ENCODE measurements at places on chromosomes 5 and 9. TPM values are rescaled to one million over a fixed set of nuclear protein-coding genes. Genes with fewer than 3 reads are reported as not detected.

RABGAP1 gene
- polyA plus RNA-seq: 7.4 TPM

TIMD4 gene
- 11.5 TPM for polyA plus RNA-seq

OSMR gene
- 6.6 TPM for polyA plus RNA-seq

IL17B gene
- 0.30 TPM for polyA plus RNA-seq

RORB gene
- 0.02 TPM for polyA plus RNA-seq

PGM5 gene
- polyA plus RNA-seq: 8.9 TPM

RASA1 gene
- polyA plus RNA-seq: 13.7 TPM

GFI1B gene
- 0.20 TPM for polyA plus RNA-seq

C5orf46 gene
- polyA plus RNA-seq: not detected

SIT1 gene
- 71.7 TPM for polyA plus RNA-seq

ARHGEF28 gene
- 1.5 TPM for polyA plus RNA-seq

PIP5K1B gene
- polyA plus RNA-seq: 1.5 TPM

GRCh38 chr5:126794157-126794828 is 17.4 kb downstream of the LMNB1 start:
- H3K36me3 ChIP-seq: no peaks in the 10 kb centered on the region
- DNase-seq: no peak
- peak overlapping the region; percentile 52 for H3K27ac ChIP-seq
- no peak overlapping the region for H3K4me3 ChIP-seq
- H3K4me1 ChIP-seq: peaks cover 8% of the 10 kb centered on the region

DNA sequence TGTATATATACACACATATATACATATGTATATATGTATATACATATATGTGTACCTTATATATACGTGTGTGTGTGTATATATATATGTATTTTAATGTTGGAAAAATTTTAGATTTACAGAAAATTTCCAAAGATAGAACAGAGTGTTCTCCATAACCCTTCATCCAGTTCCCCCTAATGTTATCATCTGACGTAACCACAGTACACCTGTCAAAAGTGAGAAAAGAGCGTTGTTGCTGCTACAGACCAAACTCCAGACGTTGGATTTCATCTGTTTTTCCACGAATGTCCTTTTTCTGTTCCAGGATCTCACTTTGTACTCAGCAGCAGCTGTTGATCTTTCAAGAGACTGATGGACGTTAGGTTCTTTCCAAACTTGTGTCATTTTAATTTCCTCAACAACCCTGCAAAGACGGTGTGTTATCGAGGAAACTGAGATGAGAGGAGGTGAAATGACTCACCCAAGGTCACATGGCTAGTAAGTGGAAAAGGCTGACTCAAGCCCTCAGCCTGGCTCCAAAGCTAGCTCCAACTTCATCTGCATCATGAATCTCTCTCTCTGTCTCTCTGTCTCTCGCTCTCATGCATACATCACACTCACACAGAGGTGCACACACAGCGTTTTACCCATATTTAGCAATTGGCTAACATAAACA is 17.0 kb upstream of the NTNG2 start:
- peaks cover 81% of the 10 kb centered on the region for H3K27me3 ChIP-seq
- H3K36me3 ChIP-seq: no peaks in the 10 kb centered on the region
- peaks cover 7% of the 10 kb centered on the region for H3K4me1 ChIP-seq
- H3K27ac ChIP-seq: no peak overlapping the region
- DNase-seq: no peak
- no peak overlapping the region for H3K4me3 ChIP-seq

GRCh38 chr5:31854181-31855133 is 215.5 kb downstream of the PDZD2 start:
- H3K27me3 ChIP-seq: no peaks in the 10 kb centered on the region
- no peaks in the 10 kb centered on the region for H3K36me3 ChIP-seq
- H3K27ac ChIP-seq: no peak overlapping the region
- peak overlapping the region; percentile 67 for H3K4me3 ChIP-seq

- H3K4me1 ChIP-seq: no peaks in the 10 kb centered on the region
- no peak for DNase-seq
- H3K27me3 ChIP-seq: no peaks in the 10 kb centered on the region
- H3K36me3 ChIP-seq: no peaks in the 10 kb centered on the region
- no peak overlapping the region for H3K4me3 ChIP-seq
Measured at GRCh38 chr5:144468571-144468970, 297.9 kb downstream of the KCTD16 start.

DNA sequence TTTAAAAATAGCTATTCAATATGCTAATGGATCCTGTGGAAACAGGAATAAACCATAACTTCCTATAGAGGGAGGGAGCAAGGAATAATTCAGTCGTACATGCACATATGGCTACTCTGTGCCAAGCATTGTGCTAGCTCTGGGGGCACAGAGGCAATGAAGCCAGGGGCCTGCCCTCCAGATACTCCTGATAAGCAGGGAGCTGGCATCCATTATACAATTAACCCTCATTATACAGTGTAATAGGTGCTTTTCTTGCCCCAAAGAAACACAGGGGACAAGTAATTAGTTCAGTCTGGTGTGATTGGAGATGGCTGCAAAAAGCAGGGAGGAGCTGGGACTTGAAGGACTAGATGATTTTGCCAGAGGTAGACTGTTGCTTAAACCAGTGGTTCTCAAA is 200.4 kb downstream of the SREK1 start:
- no peak overlapping the region for H3K4me3 ChIP-seq
- H3K4me1 ChIP-seq: no peaks in the 10 kb centered on the region
- H3K36me3 ChIP-seq: no peaks in the 10 kb centered on the region
- H3K27me3 ChIP-seq: no peaks in the 10 kb centered on the region
- no peak overlapping the region for H3K27ac ChIP-seq

DNA sequence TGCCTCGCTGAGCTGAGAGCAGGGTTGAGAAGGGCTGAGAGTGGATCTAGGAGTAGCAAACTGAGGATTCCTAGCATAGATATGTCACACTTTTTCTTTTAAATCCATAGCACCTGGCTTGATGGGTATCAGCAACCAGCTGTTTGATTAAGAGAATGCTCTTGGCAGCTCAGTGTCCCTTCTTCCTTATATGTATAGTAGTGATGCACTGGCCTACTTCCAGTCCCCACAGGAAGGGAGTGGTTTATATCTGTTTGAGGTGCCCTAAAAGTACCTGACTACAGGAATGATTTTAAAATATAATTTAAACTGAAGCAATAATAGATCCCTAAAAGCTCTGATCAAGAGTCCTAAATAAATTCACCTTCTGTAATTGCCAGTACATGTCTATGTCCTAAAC is 546.8 kb upstream of the ZNF608 start:
- no peak overlapping the region for H3K27ac ChIP-seq
- peaks cover 16% of the 10 kb centered on the region for H3K4me1 ChIP-seq
- no peak overlapping the region for H3K4me3 ChIP-seq
- no peaks in the 10 kb centered on the region for H3K27me3 ChIP-seq
- H3K36me3 ChIP-seq: no peaks in the 10 kb centered on the region

GRCh38 chr5:102666164-102666946 is 88.8 kb upstream of the PAM start:
- no peaks in the 10 kb centered on the region for H3K36me3 ChIP-seq
- H3K4me3 ChIP-seq: no peak overlapping the region
- no peak for DNase-seq
- H3K4me1 ChIP-seq: no peaks in the 10 kb centered on the region

DNA sequence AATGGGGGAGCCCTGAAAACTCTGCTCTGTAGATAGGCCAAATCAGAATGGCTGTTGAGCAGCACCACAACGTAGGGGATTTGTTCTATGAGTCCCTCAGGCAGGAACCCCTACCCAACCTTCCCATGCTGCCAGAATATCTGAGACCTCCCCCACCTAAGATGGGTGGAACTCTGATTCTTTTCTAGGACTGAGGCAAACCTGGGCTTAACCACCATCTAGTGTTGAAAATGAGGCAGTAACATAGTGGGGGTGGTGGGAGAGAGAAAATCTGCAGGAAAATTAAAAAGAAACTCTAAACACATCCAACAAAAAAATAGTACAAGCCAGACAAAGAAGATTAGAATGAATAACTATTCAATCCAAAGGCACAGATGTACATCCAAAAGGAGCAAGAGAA is 228.4 kb downstream of the ATPSCKMT start:
- no peak overlapping the region for H3K27ac ChIP-seq
- no peak overlapping the region for H3K4me3 ChIP-seq
- no peaks in the 10 kb centered on the region for H3K4me1 ChIP-seq
- no peak for DNase-seq
- no peaks in the 10 kb centered on the region for H3K36me3 ChIP-seq

- no peak overlapping the region for H3K27ac ChIP-seq
- H3K4me3 ChIP-seq: no peak overlapping the region
- H3K27me3 ChIP-seq: no peaks in the 10 kb centered on the region
- DNase-seq: no peak
- H3K4me1 ChIP-seq: no peaks in the 10 kb centered on the region
Measured at GRCh38 chr9:77903666-77904285, 127.8 kb downstream of the GNAQ start.

DNA sequence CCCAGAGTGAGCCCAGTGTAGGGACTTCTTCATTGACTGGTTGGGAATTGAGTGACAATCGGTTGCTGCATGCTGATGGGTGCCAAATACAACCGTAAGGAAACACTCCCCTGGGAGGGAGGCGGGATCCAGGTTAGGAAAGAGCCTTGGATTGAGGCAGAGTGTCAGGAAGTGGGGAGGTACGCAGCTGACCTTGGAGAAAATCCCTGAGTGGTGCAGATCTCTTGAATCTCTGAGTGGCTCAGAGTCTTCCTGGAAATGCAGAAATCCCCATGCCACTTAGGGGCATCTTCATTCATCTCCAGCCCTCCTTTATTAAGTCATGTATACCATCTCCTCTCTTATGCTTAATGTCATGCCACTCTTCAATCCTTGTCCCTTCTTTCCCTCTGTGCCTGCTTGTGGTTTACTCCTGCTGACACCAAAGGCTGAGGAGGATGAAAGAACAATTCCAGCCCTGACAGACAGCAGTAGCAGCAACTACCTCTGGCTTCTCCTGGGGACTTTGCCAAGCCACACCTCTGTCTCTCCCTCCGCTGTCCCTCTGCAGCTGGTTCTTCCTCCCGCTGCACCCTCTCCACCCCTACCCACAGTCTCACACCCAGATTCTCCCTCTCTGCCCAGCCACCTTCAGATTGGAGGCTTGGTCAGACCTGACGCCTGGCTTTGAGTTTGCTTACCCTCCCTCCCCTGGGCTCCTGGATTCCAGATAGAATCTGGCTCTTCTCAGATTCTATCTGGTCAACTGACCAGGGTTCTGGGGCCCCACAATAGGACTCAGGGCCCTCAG is 14.1 kb upstream of the LCP2 start:
- peak overlapping the region; percentile 67 for H3K27ac ChIP-seq
- no peaks in the 10 kb centered on the region for H3K36me3 ChIP-seq

DNA sequence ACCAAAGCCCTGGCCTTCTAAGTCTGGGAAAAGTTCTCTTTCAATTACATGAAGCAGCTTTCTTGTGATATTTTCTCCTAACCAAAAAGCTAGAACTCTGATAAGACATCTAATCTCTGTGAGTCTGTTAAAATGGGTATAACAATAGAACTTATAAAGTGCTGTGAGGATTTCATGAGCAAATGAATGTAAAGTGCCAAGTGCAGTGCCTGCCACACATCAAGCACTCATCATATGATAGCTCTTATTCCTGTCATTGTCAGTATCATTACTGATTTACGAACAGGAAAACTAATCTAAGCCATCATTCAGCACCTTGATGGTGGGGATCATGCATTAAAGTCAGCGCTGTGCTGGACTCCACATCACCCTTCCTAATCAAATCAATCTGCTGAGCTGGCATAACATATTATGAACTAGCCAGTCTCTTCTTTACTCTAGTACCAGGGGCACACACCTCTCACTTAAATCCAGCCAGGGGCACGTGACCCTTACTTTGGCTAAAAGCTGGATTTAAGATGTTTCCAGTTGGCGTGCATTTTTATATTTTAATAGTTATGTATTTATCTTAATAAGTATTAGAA is 37.3 kb downstream of the YIPF5 start:
- no peaks in the 10 kb centered on the region for H3K36me3 ChIP-seq
- no peak for DNase-seq
- H3K27ac ChIP-seq: no peak overlapping the region
- no peak overlapping the region for H3K4me3 ChIP-seq
- H3K27me3 ChIP-seq: no peaks in the 10 kb centered on the region

DNA sequence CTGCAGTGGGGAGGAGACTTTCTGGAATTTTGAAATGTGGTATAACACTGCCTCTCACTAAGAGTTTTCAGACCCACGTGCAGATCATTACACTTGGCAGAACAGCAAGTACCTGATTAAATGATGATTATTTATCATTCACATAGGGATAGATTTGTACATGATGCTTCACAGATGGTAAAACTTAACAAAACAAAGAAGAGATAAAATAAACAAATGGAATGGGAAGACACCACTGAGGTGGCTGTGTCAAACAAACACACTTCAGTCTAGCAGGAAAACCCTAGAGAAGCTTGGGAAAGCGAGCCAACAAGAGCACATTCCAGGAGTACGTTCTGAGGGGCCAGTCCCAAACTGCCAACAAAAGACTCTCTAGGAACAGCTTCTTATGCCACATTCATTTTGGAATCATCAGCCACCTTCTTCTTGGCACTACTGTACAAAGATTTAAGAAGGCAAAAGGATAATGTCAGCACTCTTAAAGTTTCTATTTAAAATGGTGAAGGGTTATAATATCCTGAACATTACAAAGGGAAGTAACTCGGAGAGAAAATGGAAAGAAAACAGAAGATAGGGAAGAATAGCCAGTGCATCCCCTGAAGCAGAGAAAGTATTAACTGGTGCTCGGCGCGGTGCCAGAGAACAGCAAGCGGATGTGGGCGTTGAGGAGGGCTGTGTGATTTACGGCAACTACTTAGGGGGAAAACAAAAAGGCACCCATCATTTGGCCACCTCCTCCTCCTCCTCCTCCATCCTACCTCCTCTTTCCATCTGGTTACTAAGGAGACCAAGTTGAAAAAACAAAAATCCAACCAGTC is 1.6 kb downstream of the MED27 start:
- H3K4me1 ChIP-seq: peaks cover 49% of the 10 kb centered on the region
- no peak overlapping the region for H3K27ac ChIP-seq
- H3K27me3 ChIP-seq: no peaks in the 10 kb centered on the region
- no peaks in the 10 kb centered on the region for H3K36me3 ChIP-seq
- DNase-seq: no peak

DNA sequence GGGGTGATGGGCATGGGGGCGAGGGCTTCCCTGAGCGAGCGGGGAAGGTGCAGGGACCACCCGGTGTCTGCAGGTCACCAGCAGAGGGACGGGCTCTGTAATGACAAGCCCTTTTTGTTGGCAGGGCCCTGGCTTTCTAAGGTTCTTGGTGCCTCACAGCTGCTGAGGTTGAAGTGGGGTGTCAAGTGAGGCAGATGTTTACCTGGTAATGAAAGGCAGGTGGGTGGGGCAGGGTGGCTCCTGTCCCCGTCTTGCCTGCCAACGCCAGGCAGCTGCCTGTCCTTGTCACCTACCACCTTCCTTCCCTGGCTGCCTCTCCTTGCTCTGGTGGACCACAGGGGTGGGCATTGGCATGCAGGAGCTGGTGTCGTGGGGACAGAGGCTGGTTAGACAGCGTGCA is 41.0 kb upstream of the SEMA4D start:
- H3K4me3 ChIP-seq: no peak overlapping the region
- peaks cover 51% of the 10 kb centered on the region for H3K4me1 ChIP-seq

GRCh38 chr9:88533951-88534455 is 975 bp upstream of the NXNL2 start:
- H3K4me3 ChIP-seq: no peak overlapping the region
- H3K36me3 ChIP-seq: no peaks in the 10 kb centered on the region
- peaks cover 62% of the 10 kb centered on the region for H3K27me3 ChIP-seq

DNA sequence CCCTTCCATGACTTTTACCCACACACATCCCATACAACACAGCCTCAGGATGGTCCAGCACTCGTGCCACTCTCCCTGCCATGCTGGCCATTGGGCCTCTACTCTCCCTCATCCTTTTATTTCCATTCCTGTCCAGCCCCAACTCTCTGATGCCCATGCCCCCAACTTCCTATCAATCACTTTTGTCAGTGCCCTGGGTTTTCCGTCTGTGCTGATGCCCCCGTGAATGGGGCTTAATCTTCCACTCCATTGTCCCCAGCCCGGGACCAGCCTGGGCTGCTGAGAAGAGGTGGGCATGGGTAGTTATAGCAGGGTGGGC is 12.6 kb upstream of the ACSL6 start:
- H3K4me1 ChIP-seq: peaks cover 4% of the 10 kb centered on the region
- no peaks in the 10 kb centered on the region for H3K27me3 ChIP-seq
- no peak for DNase-seq
- H3K36me3 ChIP-seq: no peaks in the 10 kb centered on the region
- no peak overlapping the region for H3K27ac ChIP-seq

Measured in spleen (tissue), 13 donors.